ENCODE measurements at places on chromosomes 7 and 10. TPM values are rescaled to one million over a fixed set of nuclear protein-coding genes. Genes with fewer than 3 reads are reported as not detected.
A peak's percentile ranks its signal among the peaks of the same experiment; 100 is the strongest.

The DNTT gene
- not detected for total RNA-seq

GRCh38 chr10:88186335-88186734 is 322.9 kb downstream of the PTEN start:
- peaks cover 3% of the 10 kb centered on the region for H3K27me3 ChIP-seq
- no peak overlapping the region for H3K4me3 ChIP-seq
- no peaks in the 10 kb centered on the region for H3K36me3 ChIP-seq
- DNase-seq = no peak
- H3K27ac ChIP-seq = no peak overlapping the region
- no peaks in the 10 kb centered on the region for H3K4me1 ChIP-seq

DNA sequence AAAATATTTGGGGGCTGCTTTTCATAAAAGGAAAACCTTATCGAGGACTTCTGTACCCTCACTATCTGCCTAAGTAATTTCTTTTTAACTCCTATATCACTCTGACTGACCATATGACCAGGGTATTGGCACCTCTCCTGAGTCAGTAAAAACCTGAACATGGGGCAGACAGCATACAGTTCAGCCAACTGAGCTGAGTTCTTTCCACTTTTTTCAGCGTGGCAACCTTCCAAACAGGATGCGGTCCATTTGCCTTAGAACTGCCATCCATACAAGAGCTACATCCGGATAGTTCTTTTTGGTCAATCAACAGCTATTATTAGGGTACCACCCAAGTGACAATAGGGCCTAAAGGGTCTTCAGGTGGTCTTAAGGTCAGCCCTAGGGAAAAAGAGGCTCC is 122.6 kb downstream of the MARCHF5 start:
- no peak overlapping the region for H3K27ac ChIP-seq
- no peak overlapping the region for H3K4me3 ChIP-seq
- H3K4me1 ChIP-seq = no peaks in the 10 kb centered on the region
- H3K36me3 ChIP-seq = no peaks in the 10 kb centered on the region
- H3K27me3 ChIP-seq = peaks cover 4% of the 10 kb centered on the region

GRCh38 chr7:155461631-155462030 is 3.7 kb downstream of the EN2 start:
- H3K36me3 ChIP-seq = no peaks in the 10 kb centered on the region
- no peak overlapping the region for H3K4me3 ChIP-seq
- DNase-seq = no peak
- H3K27ac ChIP-seq = no peak overlapping the region

The UCMA gene
- not detected for total RNA-seq

DNA sequence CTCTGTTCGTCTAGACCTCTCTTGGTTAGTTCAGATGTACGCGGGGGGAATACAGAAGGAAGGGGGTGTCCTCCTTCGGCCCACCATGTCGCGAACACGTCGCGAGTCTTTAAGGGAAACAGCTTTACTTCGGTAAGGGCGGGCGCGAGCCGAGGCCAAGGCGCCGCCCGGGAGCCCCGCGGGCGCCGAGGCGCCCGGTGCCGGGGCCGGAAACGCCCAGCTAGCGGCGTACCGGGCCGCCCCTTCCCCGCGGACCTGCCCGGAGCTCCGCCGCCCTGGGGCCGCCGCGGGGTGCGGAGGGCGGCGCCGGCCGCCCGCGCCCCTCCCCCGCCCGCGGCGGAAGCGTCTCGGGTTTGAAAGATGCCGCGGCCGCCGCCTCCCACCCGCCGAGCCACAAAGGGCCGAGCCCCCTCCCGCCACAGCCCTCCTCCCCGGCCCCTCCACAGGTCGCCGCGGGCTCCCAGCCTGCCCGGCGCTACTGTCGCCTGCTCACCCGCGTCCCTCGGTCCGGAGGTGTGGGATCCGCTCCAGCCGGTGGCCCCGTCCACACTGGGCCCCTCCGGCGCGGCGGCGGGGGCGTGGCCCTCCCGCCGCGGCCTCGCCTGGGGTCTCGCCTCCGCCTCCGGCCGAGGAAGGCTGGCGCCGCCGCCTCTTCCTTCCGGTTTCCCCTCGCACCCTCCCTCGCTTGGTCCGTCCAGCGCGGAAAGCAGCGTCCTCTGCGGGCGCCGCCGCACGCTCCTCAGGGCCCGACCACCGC is at the start of gene KBTBD2:
KBTBD2 (minus strand) TSS at position 718 of the 757 bp plus-strand sequence. CDS start 12,156 bp downstream, outside the sequence.
- H3K27ac ChIP-seq = peak within 1 kb of the TSS; percentile 99
- no peaks in the 10 kb centered on the region for H3K27me3 ChIP-seq
- peaks cover 43% of the 10 kb centered on the region for H3K4me1 ChIP-seq
- no peaks in the 10 kb centered on the region for H3K36me3 ChIP-seq
- DNase-seq = peak; percentile 85

GRCh38 chr7:105800442-105800841 is 76.0 kb downstream of the ATXN7L1 start:
- H3K27ac ChIP-seq = no peak overlapping the region
- H3K4me3 ChIP-seq = no peak overlapping the region
- H3K36me3 ChIP-seq = no peaks in the 10 kb centered on the region
- no peak for DNase-seq

The MNX1 gene
- 14.9 TPM for total RNA-seq

DNA sequence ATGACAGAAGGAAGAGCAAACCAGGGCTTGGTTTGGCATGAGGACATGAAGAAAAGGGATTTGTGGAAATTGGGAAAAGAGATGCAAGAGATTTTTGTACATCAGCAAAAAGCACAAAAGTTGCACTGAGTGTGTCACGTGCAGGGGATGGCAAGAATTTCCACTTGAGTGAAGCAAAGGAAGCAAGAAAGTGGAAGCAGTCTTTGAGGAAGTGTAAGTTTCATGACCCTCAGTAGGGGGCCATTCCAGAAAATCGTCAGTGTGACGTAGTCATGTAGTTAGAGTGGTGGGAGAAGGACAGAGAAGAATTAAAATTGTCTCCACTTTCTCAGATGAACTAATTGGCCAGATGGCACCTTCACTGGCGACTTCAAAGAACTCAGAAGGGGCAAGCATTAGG is 123.3 kb upstream of the FZD1 start:
- no peak overlapping the region for H3K27ac ChIP-seq
- DNase-seq = no peak
- no peak overlapping the region for H3K4me3 ChIP-seq
- peaks cover 14% of the 10 kb centered on the region for H3K4me1 ChIP-seq
- no peaks in the 10 kb centered on the region for H3K36me3 ChIP-seq

The TECPR1 gene
- total RNA-seq = 39.9 TPM

DNA sequence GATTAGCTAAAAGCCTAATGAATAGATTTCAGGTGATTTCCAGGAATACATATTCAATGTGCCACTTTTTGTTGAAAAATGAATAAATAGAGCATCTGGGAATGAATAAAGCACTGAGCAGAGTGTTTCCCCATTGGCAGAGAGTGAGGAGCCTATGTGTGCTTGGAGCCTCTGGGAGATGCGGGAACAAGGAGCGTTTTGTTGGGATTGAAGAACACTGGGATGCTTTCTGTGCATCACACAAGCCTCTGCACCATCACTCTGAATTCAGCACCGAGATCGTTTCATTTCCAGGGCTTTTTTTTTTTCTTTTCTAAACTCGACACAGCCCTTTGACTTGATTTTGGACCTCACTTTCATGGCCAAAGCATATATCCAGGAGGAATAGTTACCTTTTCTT is 111.4 kb downstream of the BAMBI start:
- DNase-seq = no peak
- no peak overlapping the region for H3K27ac ChIP-seq
- H3K36me3 ChIP-seq = no peaks in the 10 kb centered on the region
- peaks cover 22% of the 10 kb centered on the region for H3K4me1 ChIP-seq
- peaks cover 16% of the 10 kb centered on the region for H3K27me3 ChIP-seq

The ACHE gene
- total RNA-seq = 7.1 TPM

The COBL gene
- total RNA-seq = 25.7 TPM

GRCh38 chr10:93476756-93477155 is 5.4 kb downstream of the MYOF start:
- no peak overlapping the region for H3K4me3 ChIP-seq
- peaks cover 3% of the 10 kb centered on the region for H3K27me3 ChIP-seq
- DNase-seq = no peak
- peaks cover 27% of the 10 kb centered on the region for H3K4me1 ChIP-seq
- H3K27ac ChIP-seq = no peak overlapping the region
- H3K36me3 ChIP-seq = peaks cover 5% of the 10 kb centered on the region

- H3K36me3 ChIP-seq = peaks cover 2% of the 10 kb centered on the region
- peaks cover 11% of the 10 kb centered on the region for H3K27me3 ChIP-seq
- no peak overlapping the region for H3K4me3 ChIP-seq
- H3K27ac ChIP-seq = no peak overlapping the region
- peaks cover 5% of the 10 kb centered on the region for H3K4me1 ChIP-seq
These were observed 234.0 kb downstream of the SNX13 start for GRCh38 chr7:17706275-17706674.

DNA sequence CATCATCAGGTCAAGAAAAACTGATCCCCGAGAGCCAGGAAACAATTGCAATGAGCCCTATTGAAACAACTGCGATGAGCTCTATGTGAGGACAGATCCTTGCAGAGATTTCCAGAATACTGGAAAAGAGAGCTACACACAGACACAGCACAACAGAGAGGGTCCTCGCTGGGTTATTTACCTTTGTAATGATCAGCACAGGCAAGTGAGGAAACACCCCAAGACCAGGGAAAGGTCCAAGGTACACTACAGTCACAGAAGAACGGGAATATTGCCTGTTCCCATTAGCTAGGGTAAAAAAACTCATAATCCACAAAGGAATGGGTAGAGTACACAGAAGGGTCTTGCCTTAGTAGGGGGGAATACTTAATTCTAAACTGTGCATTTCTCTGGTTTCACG is 152.7 kb downstream of the ZNF438 start:
- H3K36me3 ChIP-seq = no peaks in the 10 kb centered on the region
- H3K27me3 ChIP-seq = no peaks in the 10 kb centered on the region
- H3K27ac ChIP-seq = no peak overlapping the region
- H3K4me3 ChIP-seq = no peak overlapping the region

DNA sequence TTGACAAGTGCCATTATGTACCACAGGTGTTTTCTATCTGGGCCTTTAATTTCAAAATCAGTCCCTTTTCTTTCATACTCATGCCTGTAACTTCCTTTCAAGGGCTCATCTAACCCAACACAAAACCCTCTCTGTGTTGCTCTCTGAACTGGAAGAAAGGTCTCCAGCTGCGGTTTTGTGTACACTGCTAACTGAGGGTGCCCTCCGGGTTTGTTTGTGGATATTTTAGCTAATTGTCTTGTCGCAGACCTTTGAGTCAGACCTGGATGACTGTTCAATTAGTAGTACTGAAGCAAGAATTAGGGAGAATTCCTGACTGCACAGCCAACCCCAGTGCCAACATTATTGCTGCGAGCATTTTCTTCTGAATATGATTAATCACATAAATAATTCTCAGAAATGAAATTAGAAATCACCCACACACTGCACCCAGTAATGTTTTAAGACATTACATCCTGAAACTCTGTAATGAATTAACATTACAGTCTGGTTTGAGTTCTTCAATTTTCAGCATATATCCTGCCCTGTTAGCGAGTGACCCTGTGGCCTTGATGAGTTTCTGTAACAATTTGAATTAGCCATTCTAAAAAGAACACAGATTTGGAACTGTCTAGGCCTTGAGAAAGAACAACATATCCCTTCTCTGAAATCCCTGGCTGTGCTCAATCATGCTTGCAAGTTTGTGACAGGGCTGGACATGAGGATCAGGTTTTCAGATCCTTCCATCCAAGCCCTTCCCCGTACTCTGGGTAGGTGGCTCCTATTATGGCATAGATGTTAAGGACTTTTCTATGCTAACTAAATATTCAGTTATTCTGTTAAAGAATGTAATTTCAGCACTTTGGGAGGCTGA is 460.1 kb downstream of the PLXDC2 start:
- peak overlapping the region; percentile 16 for H3K4me3 ChIP-seq
- no peaks in the 10 kb centered on the region for H3K27me3 ChIP-seq
- H3K36me3 ChIP-seq = peaks cover 20% of the 10 kb centered on the region
- H3K4me1 ChIP-seq = peaks cover 17% of the 10 kb centered on the region
- H3K27ac ChIP-seq = no peak overlapping the region
- DNase-seq = no peak

- peak overlapping the region; percentile 76 for H3K4me3 ChIP-seq
- peak overlapping the region; percentile 85 for H3K27ac ChIP-seq
- H3K36me3 ChIP-seq = no peaks in the 10 kb centered on the region
These were observed 102.2 kb upstream of the ZNF438 start for GRCh38 chr10:31133792-31134310.

- H3K36me3 ChIP-seq = no peaks in the 10 kb centered on the region
- no peak overlapping the region for H3K27ac ChIP-seq
- peaks cover 9% of the 10 kb centered on the region for H3K4me1 ChIP-seq
- no peak overlapping the region for H3K4me3 ChIP-seq
- peak; percentile 49 for DNase-seq
These were observed 123.6 kb downstream of the OAT start for GRCh38 chr10:124294811-124295770.

GRCh38 chr7:152006336-152006735 is 19.1 kb upstream of the GALNT11 start:
- H3K27ac ChIP-seq = no peak overlapping the region
- no peaks in the 10 kb centered on the region for H3K4me1 ChIP-seq
- peaks cover 11% of the 10 kb centered on the region for H3K27me3 ChIP-seq
- no peak for DNase-seq
- H3K4me3 ChIP-seq = no peak overlapping the region

The ACSL5 gene
- total RNA-seq = 13.9 TPM

The SPDYE11 gene
- not detected for total RNA-seq

The CDH23 gene
- 7.4 TPM for total RNA-seq

DNA sequence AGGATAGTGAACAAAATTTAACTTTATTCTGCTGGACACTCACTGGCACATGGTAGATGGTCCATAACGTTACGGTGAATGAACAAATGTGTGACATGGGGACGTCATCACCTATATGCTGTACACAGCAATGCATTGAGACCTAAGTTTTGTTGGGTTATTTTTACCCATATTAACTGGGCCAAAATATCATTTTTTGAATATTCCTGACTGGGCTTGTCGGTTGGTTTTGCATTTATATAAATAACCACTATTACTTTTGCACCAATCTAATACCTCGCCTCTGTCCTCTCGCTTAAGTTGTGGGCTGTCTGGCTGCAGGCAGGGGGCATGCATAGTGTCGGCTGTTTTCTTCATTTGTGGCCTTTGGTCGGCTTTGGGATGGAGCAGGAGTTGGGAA is 161.7 kb downstream of the USP6NL start:
- peaks cover 15% of the 10 kb centered on the region for H3K27me3 ChIP-seq
- H3K36me3 ChIP-seq = no peaks in the 10 kb centered on the region
- H3K27ac ChIP-seq = no peak overlapping the region
- H3K4me3 ChIP-seq = no peak overlapping the region
- DNase-seq = peak; percentile 22

DNA sequence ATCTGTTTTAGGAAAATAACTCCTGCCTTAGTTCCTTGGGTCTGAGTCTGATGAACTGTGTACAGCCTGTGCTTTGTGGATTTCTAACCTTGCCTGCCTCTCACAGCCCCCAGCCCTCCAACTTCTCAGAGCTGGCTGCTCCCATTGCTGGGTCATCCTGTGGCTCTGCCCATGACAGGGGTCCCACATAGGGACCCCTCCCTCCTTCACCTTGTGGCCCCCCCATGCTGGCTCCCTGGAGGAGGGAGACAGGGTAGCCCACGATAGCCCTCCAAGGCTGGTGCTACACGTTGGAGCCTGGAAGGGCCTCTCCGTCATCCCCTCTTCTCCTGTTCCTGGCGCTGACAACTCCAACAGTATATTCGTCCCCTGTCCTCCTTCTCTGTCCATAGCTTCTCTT is 2.8 kb upstream of the DENND2A start:
- peaks cover 12% of the 10 kb centered on the region for H3K27me3 ChIP-seq
- DNase-seq = no peak
- H3K36me3 ChIP-seq = no peaks in the 10 kb centered on the region
- peaks cover 34% of the 10 kb centered on the region for H3K4me1 ChIP-seq
- peak overlapping the region; percentile 57 for H3K4me3 ChIP-seq

GRCh38 chr7:69754476-69754875 is 156.2 kb downstream of the AUTS2 start:
- no peaks in the 10 kb centered on the region for H3K27me3 ChIP-seq
- no peak for DNase-seq
- H3K27ac ChIP-seq = no peak overlapping the region
- peaks cover 53% of the 10 kb centered on the region for H3K4me1 ChIP-seq

The TMEM139 gene
- 2.6 TPM for total RNA-seq

The AKR1C4 gene
- 2.0 TPM for total RNA-seq

The IFIT1 gene
- total RNA-seq = 6.0 TPM

Measured in type B pancreatic cell (in vitro differentiated cells).